Putamen (tissue), 1 donor: ENCODE measurements at places on chromosomes 13 and 19.

- no peak for DNase-seq
These were observed 5.3 kb upstream of the UQCR11 start for GRCh38 chr19:1610579-1610978.

- peak; percentile 85 for DNase-seq
These were observed 24.1 kb upstream of the ASPDH start for GRCh38 chr19:50537769-50538230.

DNA sequence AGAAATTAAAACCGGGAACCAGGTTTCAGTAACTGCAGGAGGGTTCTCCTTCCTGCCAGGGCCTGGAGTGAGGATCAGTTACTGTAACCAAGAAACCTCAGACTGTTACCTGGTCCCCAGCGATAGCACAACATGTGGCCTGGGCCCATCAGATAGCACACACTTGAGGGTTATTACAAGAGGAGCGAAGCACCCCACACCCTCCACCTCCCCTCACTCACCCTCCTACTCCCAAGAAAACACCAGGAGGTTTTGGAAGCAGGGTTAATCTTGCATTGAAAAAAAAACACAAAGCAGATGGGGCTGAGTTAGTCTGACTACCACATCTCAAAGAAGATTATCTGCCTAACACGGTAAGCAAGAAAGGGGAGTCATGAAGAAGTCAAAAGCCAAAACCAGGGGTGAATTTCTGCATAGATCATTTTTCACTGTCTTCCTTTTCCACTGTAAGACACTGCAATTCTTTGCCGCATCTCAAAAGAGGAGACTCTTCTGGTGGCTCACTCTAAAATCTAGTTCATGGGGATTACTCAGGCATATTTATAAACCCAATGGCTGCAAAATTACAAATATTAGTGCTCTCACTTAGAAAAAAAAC, 75.9 kb upstream of the DOCK9 start:
- no peak for DNase-seq

- no peak for DNase-seq
These were observed 158.1 kb downstream of the ZIC5 start for GRCh38 chr13:99813336-99814095.

GRCh38 chr13:81116461-81117282, 775.7 kb upstream of the SPRY2 start:
- no peak for DNase-seq

- DNase-seq: no peak
These were observed 579 bp downstream of the RPS9 start for GRCh38 chr19:54201172-54201701.

DNA sequence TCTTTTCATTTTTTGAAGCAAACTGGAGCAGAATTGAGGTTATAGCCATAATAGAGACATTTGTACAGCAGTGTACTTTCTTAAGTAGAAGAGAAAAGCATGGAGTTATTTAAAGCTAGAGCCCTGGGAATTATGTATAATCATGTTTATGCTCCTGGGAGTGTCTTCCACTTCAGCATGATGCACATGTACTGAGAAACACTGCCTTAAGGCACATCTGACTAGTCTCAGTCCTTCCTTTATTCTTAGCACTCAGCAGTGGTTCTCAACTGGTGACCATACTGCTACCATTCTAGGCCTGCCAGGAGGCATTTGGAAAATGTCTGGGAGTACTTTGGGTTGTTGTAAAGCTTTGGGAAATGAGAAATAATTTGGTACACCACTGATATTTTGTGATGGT, 45.8 kb downstream of the VWA8 start:
- DNase-seq: no peak

- DNase-seq: no peak
These were observed 308.3 kb downstream of the KCNRG start for GRCh38 chr13:50323440-50324065.

DNA sequence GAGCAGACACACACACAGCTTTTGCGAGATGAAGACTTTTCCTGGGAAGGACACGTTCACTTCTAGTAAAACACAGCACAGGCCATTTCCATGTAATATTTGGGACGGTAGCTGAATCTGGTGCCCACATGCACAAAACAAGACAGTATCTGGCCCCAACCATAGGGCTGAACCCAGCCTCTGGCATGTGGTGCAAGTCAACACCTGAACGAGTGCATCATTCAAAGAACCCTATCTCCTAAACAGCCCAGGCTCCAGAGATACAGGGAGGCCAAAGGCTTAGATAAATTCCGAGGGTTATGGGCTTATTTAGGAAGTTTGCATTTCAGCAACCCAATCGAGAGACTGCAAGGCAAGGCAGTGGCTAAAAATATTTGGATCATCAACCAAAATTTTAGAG, 2.7 kb upstream of the TFDP1 start:
- DNase-seq: no peak

GRCh38 chr13:77345150-77345780, 18.4 kb upstream of the MYCBP2 start:
- DNase-seq: no peak

GRCh38 chr13:77991003-77991402, 72.4 kb upstream of the EDNRB start:
- no peak for DNase-seq

DNA sequence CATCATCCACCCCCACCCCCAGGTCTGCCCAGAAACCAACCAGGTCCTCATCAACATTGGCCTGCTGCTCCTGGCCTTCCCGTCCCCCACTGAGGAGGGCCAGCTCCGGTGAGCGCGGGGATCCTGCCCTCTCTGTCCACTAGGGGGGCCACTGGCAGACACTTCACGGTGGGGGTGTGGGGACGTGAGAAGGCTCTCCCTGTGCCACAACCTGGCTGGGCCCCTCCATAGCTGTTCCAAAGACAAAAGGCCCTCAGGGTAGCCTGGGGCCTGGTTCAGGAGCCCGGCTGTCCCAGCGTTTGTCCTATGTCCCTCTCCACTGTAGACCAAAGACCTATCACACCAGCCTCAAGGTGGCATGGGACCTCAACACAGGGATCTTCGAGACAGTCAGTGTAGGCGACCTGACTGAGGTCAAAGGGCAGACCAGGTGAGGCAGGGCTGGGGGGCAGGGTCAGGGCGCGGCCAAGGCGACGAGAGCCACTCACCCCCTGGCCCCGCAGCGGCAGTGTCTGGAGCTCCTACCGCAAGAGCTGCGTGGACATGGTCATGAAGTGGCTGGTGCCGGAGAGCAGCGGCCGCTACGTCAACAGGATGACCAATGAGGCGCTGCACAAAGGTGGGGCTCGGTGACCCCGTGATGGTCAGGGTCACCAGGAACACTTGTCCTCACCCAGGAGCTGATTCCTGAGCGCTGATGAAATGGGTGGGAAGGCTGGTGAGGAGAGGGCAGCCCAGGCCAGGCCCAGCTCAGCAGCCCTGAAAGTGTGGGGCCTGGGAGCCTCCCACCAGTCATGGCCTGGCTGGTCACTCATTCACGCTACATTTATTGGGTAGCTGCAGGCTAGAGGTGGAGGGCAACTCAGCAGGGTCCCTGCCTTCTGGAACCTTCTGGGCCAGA, 7.9 kb downstream of the DCAF15 start:
- DNase-seq: no peak

- no peak for DNase-seq
These were observed 18.3 kb downstream of the GPC6 start for GRCh38 chr13:93244918-93245280.

- no peak for DNase-seq
These were observed 759.9 kb downstream of the GPC5 start for GRCh38 chr13:92158346-92158745.

DNA sequence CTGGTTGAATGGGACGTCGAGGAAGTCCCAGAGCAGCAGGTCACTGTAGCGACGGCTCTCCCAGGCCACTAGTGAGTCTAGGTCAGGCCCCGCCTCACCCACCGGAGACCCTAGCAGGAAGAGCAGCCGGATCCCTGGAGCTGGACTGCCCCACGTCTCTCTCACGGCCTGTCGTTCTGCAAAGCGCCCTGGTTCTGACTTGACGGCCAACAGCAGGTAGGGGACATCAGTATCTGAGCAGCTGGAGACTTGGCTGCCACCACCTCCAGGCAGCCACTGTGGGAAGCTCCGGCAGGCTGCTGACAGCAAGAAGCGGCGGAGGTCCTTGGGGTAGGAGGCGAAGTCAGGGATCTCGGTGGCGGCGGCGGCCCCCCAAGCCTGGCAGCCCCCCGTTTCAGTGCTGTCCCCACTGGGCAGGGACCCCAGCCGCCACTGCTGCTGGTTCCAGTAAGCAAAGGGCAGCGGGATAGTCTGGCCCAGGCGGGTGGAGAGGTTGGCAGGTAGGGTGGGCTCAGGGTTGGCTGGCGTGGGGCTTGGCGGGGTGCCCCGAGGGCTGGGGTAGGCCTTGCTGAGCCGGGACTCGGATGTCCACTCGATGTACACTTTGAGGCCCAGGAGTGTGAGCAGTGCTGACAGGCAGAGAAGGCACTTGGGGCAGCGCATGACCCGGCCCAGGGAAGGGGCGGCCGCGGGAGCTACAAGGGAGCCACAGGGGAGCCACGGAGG, 895 bp downstream of the B3GNT8 start:
- DNase-seq: no peak

DNA sequence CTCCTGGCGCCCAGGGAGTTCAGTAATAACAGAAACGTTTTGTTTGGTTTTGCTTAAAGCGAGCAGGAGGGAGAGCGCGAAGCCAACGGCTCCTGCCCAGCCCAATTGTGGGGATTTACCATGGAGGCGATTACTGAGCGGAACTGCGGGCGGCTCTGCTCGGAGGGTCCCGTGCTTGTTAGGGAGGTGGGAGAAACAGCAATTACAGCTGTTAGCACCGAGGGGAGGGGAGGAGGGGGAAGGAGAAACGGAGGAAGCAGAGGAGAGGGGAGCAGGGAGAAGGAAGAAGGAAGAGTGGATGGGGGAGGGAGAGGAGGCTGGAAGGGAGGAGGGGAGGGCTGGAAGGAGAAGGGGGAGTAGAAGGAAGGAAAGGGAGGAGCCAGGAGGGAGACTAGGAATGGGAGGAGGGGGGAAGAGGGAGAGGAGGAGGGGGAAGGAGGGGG, 7.7 kb upstream of the ONECUT3 start:
- DNase-seq: no peak

- DNase-seq: peak; percentile 64
These were observed 27.5 kb downstream of the DPRX start for GRCh38 chr19:53659292-53659691.

DNA sequence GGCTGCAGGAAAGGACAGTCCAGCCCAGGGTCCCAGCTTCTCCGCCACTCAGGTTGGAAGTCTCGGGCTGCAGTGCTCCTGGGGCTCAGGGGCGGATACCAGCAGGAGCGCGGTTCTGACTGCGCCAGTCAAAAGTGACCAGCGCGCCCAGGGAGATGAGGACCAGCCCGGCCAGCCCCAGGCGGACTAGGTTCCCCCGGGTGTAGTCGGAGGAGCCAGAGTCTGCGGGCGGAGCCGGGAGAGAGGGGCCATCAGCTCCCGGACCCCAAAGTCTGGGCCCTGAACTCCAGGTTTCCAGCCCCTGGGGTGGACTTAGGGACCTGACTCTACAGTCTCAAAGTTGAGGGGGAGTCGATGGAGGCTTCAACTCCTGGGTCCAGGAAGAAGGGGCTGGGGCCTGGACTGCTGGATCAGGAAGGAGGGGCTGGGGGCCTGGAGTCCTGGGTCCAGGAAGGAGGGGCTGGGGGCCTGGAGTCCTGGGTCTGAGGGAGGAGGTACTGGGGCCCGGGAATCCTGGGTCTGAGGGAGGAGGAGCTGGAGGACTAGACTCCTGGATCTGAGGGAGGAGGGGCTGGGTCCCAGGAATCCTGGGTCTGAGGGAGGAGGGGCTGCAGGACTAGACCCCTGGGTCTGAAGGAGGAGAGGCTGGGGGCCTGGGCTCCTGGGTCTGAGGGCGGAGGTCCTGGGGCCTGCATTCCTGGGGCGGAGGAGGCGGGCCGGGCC, 5.3 kb downstream of the OSCAR start:
- DNase-seq: no peak

DNA sequence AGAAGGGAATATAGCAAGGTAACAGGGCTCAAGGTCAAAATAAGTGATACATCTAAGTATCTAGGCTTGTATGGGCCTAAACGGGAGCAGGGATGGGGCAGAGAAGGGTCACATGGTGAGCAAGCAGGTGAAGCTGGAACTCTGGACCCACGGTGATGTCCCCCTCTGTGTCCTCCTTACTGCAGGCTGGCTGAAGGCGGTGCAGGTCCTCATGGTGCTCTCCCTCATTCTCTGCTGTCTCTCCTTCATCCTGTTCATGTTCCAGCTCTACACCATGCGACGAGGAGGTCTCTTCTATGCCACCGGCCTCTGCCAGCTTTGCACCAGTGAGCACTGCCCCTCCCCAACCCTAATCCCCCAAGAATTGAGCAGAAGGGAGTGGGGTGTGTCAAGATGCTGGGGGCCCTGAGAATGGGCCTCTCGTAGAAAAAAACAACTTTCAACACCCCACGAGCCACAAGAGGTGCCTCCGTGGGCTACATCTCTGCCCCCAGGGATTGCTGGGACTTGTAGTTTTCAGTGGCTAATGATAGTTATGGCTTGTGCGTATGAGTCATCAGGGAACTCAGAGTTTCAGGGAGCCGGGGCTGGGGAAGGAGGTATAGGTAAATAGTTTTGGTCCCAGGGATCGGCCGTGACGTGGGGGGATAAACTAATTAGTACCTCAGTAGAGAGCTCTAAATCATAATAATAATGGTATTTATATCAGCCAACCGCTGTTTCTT, 4.0 kb downstream of the EMP3 start:
- DNase-seq: no peak

DNA sequence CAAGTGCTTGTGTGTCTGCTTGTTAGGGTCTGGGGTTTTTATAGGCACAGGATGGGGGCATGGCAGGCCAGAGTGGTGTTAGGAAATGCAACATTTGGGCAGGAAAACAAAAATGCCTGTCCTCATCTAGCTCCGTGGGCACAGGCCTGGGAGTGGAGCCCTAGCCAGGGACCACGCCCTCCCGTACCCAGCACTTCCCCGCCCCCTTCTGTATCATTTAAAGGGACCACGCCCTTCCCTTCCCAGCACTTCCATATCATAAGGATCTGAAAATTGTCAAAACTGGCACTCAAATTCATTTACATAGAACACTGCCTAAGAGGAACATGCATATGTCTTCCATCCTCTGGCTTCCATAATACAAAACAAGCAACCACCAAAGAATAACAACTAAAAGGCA, 185.8 kb downstream of the B3GLCT start:
- no peak for DNase-seq

DNA sequence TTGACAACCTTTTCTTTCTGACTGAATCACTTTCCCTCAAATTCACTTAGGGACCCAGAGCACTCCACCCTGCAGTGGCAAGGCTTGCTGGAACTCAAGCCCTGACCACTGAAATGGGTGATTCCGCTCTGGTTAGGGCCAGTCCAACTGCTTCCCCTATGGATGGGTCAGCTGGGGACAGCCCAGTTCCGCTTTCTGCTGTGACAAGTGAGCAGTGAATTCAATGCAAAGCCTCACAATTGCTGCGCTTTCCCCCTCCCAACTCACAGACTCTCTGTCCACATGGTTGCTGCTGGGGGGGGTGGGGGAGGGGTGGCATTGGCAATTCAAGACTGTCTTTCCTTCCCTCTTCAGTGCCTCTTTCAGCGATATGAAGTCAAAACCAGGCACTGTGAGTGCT, 18.7 kb downstream of the CD70 start:
- DNase-seq: peak; percentile 17

DNA sequence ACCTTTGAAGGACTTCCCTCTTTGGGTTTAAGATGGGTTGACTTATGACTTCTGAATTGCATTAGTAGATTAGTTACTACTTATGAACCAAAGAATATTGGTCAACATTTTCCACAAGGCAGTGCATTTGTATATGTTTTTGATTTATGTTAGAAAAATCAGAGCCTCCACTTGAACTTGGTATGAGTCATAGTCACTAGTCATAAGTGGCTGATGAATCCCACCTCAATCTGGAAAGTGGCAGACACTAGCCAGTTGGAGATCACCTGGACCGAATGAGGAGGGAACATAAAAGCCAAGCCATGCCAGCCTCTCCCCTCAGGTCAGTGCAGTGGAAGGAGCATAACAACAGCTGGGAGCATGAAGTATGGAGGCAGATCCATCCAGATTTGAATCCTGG, 39.3 kb upstream of the SPART start:
- DNase-seq: no peak
